ENCODE measurements at places on chromosomes 6 and 20.

DNA sequence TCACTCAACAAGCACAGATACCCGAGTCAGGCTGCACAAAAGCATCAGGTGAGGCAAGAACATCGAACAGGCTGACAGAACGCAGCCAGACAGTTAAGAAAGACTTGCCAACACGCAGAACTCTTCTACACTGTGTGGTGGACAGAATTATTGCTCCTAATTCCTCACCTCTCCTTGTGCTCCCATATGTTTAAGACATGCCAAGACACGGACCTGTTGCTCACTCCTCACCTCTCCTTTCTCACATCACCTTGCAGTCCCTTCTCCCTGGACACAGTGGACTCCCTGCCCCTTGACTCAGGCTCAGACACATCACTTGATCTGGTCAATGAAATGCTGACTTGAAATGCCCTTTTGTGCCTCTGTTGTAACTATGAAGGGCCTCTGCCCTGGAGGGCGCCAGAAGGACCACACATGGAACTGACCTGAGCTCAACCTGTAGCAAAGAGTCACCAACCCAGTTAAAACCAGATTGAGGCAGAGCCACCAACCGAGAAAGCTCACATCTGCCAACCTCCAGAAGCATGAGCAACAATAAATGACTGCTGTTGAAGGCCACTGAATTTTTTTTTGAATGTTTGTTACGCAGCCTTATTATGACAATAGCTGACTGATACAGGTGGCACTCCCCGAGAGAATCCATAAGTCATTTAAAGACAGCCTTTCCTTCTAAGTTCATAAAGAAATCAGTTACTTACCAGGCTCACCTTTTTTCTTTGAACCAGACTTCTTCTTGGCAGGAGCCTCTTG is 24.0 kb downstream of the RRBP1 start:
- DNase-seq: no peak

DNA sequence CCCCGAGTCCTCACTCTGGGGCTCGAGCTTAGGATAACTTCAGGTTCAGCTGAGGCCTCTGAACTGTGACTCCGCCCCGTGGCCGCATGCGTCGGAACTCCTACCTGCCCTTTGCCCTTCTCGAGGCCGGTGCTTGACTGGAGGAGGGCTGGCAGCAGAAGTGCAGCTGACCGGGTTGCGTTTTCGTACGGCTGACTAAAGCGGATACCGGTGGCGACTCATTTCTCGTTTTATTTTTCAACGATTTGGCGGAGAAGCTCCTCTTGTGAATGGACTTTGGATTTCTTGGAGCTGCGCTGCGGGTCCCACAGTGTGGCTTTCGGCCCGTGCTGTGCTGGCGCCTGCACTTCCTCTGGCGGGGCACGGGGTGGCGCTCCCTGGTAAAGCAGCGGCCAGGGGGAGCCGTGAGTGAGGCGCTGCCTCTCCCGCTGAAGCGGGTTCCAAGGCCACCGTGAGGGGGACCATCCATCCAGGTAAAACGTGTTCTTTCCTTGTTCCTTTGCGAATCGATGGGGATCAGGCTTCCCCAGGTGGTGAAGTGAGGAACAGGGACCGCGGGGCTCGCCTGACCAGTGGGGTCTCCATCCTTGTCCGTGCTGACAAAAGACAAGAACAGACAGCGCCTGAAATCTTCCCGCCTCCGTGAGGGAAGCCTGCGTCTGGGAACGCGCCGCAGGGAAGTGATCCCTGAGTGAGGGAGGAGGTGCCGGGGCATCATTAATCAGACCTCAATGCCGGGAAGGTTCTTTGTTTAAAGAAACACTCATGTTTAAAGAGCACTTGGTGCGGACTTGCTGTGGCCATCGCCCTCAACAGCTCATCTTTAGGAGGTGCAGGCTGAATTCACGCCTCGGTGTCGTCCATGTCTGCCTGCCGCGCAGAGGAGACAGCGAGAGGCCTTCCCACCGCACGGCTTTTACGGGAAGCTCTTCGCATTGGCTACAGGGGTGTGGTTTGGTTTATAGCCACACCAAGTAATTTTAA is 38.8 kb downstream of the ERMARD start:
- peak; percentile 90 for DNase-seq

DNA sequence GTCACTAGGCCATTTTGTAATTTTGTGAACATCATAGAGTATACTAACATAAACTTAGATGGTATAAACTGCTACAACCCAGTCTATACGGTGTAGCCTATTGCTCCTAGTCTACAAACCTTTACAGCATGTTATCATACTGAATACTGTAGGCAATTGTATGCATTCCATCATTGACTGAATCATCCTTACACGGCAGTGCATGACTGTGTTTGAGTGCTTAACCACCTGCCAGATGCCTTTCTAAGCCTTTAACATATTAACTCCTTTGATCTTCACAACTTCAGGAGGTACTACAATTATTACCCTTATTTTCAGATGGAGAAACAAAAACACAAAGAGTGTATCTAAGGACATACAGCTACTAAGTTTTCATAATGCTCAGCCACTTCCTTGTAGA is 14.0 kb downstream of the DPPA5 start:
- DNase-seq: no peak

- DNase-seq: no peak
Measured at GRCh38 chr6:35400111-35400510, 52.0 kb upstream of the FANCE start.

DNA sequence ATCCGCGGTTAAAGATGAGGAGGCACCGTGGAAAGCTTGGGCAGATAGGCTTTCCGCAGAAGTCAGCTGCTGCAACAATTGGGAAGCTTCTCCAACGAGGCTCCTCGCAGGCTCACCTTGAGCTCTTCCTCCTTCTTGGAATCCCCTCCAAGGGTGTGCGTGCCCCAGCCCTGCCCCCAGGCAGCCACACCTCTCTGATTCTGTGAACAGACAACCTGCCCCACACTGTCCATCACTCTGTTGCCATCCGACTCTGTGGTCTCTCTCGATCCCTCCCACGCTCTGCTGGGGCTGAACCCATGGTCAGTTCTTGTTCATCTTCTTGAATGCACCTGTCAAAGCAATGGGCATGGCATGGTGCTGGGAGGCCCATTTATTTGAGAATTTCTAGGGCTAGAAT is 31.5 kb downstream of the PACSIN1 start:
- no peak for DNase-seq

DNA sequence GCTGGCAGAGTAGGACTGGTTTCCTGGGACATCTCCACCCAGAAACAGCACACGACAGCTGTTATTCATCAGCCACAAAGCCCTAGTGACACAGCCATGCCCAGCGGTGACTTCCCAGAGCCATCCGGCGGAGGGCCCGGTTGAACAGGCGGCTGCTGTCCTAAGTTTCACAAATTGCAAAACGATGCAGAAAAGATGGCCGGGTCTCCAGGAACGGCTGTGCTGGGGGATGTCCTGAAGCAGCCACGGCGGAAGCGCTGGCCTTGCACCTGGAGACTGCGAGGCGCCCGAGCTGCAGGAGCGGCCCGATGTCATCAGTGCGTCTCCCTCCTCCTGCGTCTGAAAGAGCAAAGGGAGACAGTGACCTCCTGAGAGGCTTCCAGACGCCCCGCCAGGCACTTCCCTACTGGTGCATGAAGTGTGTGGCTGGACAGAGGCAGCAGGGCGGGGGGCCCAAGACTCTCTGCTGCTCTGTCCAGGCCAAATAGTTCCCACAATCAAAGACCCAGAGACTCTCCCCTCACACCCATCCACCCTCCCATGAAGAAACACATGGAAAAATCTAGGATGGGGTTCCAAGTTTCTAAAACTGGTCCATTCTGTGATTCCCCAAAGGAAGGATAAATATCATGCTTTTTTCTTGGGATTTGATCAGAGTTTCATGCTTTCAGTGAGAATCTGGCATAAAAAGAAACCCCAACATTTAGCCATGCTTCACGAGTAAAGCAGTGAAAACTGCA is 44.0 kb downstream of the SSR1 start:
- no peak for DNase-seq

GRCh38 chr6:34300332-34300751 is 51.5 kb upstream of the SMIM29 start:
- no peak for DNase-seq

- DNase-seq: no peak
Measured at GRCh38 chr6:44105146-44105545, 22.1 kb downstream of the MRPL14 start.

- DNase-seq: peak; percentile 96
Measured at GRCh38 chr6:32894085-32895005, 40.4 kb downstream of the PSMB9 start.

DNA sequence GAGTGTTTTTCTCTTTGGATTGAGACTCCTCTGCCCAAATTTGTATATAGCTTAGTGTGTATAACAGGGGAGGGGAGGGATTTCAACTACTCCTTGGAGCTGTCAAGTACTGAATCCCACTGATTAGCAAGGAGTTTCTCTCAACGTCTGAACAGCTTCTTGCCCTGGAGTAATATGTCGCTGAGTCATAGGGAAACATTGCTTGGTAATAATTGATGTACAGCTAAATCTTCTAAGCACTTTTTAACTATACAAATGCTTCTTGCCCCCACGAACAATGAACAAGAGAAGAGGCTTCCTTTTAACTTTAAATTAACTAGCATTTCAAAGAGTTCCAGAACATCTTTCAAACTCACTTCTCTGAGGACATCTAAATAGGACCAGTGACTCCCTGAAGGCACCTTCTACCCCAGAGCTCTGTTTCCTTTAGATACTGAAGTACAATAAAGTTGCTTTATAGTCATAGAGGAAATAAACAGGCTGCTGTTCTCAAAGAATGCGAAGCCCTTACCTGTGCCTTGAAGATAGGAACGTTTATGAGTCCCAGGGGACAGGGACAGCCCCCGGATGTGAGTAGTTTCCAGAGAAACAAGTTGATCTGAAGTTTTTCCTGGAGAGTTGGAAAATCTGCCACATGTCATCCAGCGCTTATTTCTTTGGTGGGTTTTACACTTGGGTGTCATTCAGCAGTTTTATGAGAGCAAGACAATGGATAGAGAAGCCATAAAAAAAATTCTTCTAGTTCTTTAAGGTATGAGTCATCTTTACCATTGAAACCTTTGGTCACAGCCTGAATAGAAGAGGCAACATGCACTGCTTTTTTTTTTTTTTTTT is 462.5 kb upstream of the BTBD3 start:
- no peak for DNase-seq

GRCh38 chr6:14804785-14805210 is 441.1 kb upstream of the JARID2 start:
- DNase-seq: no peak

GRCh38 chr6:43196337-43196736 is 14.3 kb downstream of the CUL9 start:
- no peak for DNase-seq

- no peak for DNase-seq
Measured at GRCh38 chr20:34999021-34999451, 43.4 kb downstream of the MYH7B start.

GRCh38 chr6:97021194-97021593 is 96.7 kb downstream of the KLHL32 start:
- DNase-seq: no peak

DNA sequence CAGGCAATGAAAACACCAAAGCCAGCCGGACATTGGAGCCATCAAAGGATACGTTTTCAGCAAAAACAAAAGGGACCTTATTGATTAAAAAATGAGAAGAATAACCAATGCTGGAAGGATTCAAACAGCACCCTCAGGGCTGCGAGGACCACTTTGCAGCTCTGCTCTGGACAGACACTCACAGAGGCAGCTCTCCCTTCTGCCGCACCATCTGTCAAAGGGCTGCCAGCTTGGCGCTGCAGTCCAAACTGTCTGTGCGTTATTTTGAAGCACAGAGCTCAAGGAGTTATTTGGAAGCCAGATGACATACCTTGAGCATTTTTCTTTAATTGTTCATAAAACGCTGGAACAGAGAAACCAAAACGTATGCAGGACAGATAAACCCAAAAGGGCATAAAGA is 85.2 kb downstream of the KIF16B start:
- no peak for DNase-seq

DNA sequence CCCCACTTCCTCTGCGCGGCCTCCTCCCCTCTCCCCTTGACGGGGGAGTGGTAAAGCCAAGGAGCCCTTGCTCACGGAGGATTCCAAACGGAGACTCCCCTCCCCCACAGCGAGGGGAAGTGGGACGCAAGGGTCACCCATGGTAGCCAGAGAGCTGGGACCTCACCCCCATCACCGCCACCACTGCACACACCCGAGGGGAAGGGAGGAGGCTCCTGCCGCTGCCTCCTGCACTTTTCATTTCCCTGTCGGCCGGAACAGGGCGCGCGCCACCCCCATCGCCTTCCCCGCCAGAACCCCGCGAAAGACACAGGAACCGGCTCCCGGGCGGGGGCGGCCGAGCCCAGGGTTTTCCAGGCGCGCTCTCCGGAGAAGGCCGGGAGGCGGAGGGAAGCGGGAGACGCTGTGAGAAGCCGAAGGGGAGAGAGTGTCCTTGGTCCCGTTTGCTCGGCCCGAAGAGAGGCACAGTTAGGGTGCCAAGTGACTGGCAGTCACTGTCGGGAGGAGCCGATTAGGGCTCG is 789 bp downstream of the CCND3 start:
- peak; percentile 61 for DNase-seq

DNA sequence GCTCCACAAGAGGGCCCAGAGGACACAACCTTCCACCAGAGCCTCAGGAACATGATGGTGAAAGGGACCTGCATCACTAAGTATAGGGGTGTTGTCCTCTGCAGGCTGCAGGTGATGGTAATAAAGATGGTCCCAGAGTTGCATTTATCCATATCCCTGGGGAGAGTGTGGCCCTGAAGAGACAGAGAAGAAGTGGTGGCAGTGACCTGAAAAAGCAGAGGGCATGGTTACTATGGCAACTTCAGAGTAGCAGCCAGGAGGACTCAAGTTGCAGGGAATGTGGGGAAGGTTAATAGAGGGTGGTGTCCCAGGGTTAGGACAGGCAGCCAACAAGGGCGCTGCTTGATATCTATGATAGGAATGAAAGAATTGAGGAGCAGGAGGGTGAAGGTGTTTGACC is 57.1 kb downstream of the HLA-A start:
- DNase-seq: no peak

GRCh38 chr6:123747515-123747914 is 56.1 kb upstream of the NKAIN2 start:
- DNase-seq: no peak

GRCh38 chr20:46215913-46216707 is 92.2 kb downstream of the CDH22 start:
- DNase-seq: no peak

DNA sequence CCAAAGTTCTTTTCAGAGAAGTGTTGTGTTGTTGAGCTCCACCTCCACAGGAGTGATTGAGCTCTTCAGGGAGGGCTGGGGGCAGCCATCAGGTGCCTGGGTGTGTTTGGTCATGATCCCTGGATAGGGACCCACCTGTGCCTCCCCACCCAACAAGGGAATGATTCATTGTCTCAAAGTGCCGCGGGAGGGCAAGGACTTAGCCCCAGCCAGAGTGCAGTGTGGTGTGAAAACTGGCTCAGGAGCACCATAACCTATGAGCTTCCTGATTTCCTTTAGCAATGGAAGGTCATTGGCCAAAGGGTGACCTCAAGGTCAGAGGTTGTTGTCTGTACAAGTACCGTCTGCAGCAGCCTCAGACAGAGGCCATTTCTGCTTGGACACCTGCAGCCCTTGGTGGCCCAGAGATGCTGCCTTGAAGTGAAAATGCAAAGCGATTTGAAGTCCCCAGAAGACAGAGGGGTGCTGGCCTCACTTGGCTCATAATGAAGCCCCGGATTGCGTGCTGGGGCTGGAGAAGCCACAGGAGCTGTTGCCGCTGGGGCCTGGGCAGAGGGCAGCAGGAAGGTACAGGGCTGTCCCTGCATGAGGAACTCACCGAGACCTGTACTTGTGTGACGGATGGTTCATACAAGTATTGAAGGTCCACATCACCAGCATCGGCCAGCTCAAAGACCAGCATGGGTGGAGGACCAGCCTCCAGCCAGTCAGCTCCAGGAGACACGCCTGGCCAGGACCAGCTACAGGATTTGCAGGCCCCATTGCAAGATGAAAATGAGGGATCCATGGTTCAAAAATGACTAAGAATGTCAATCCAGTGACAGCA is 100.6 kb upstream of the DUSP22 start:
- no peak for DNase-seq

All from upper lobe of left lung (tissue), 6 donors.